ENCODE measurements at places on chromosomes 7 and 10. TPM values are rescaled to one million over a fixed set of nuclear protein-coding genes. Genes with fewer than 3 reads are reported as not detected.

PARP12 gene
- total RNA-seq = 10.4 TPM

OPN4 gene
- not detected for total RNA-seq

DNA sequence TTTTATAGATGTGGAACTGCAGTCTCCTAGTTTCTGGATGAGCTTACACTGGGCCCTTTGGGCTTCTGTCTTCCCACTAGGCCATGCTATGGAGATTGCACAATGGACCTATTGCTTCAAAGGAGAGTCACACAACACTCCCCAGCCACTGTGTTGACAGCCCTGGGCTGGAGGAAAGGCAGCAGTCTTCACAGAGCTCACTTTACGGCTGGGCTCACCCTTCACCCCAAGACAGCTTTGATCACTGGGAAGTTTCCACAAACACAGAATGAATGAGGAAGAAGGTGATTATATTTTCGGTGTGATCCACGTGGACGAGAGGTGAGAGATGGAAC is 92.7 kb upstream of the GDF10 start:
- H3K36me3 ChIP-seq = no peaks in the 10 kb centered on the region
- H3K27me3 ChIP-seq = no peaks in the 10 kb centered on the region
- no peak overlapping the region for H3K27ac ChIP-seq
- no peak overlapping the region for H3K4me3 ChIP-seq
- no peaks in the 10 kb centered on the region for H3K4me1 ChIP-seq

DNA sequence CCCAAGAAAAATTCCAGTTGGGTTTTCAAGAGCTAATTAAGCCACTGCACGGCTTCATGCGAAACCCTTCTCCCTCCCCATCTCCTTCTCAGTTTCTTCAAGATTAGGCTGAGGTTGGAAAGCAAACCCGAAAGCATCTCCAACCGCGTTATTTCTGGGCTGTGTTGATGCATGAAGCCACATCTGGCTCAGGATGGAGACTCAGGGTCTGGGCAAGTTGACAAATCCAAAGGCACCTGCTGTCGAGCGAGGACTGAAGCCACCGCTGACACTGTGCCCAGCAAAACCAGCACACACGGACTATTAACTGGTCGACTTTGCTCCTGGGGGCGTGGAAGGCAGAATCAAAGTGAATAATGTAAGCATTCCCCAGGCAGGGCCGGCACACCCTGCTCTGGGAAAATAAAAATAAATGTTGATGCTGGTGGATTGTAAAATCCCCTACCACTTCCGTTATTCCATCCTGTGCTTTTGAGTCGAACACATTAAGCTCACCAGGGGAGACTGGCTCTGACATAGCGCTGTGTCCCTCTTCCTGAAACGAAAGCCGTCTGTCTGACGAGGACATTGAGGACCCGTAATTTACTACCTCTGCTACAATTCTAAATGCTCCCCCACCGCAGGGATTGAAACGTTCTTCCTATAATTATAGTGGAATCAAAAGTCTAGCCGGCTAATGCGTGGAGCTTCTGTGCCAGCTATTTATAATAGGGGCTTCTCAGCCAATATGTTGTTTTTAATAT is 269.8 kb downstream of the ADARB2 start:
- no peak overlapping the region for H3K4me3 ChIP-seq

CELF2 gene
- total RNA-seq = 94.2 TPM

GPR37 gene
- 32.8 TPM for total RNA-seq

- no peak overlapping the region for H3K27ac ChIP-seq
- H3K4me1 ChIP-seq = peaks cover 15% of the 10 kb centered on the region
- no peak overlapping the region for H3K4me3 ChIP-seq
- no peak for DNase-seq
- H3K27me3 ChIP-seq = no peaks in the 10 kb centered on the region
Observed at GRCh38 chr7:22252016-22252415, 104.9 kb downstream of the RAPGEF5 start.

DNA sequence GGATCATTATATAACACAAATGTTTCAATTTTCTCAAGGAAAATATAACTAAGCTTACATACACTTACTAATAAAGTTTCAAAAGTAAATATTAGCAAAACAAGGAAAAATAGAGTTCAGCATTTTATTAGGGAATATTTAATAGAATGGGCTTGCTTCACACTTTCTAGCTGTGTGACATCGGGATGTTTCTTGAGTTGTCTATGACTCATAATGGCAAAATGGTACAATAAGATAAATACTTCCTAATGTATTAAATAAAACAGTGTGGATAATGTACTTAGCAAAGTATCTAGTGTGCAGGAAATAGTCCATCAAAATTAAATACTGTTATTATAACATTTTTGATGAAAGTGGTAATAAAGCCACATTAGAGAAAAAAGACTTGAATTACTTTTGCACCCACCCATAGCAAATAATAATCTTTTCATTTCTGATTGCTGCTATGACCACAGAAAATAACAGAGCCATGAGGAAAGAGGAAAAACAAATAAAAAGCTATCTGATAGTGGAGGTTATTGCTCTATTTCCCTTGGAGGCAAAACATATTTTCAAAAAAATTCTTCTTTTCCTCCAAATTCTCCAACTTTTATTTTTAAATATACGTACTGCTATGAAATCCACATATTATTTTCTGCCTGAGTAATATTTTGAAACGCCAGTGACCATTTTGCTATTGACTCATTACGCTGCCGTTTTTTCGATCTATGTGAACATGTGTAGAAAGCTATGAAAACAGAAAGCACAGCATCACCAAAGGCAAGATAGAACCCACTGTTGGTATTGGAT is 272.9 kb upstream of the KLF6 start:
- no peak overlapping the region for H3K27ac ChIP-seq
- no peak for DNase-seq
- no peaks in the 10 kb centered on the region for H3K4me1 ChIP-seq

GRCh38 chr7:91876391-91877133 is 3.9 kb downstream of the MTERF1 start:
- H3K4me3 ChIP-seq = no peak overlapping the region
- no peak overlapping the region for H3K27ac ChIP-seq
- no peaks in the 10 kb centered on the region for H3K4me1 ChIP-seq
- no peaks in the 10 kb centered on the region for H3K27me3 ChIP-seq
- no peak for DNase-seq

DNA sequence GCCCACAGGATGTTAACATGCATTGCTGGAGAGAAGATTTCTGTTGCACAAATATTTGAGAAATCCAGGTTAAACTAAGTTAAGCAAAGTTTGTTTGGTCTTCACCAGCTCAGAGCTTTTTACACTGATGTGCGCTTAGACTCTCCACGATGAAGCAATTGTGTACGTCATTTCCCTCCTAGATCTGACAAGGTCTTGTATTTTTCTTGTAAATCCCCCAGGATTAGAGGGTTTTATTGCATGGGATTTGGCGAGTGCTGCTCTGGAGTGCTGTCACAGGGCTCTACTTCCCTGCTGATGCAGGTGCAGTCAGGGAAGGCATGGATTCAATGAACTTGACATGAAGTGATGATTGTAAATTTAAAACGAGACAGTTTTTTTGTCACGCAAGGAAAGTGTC is 173.3 kb downstream of the PDE1C start:
- H3K27ac ChIP-seq = no peak overlapping the region
- peaks cover 5% of the 10 kb centered on the region for H3K4me1 ChIP-seq
- no peaks in the 10 kb centered on the region for H3K36me3 ChIP-seq
- no peaks in the 10 kb centered on the region for H3K27me3 ChIP-seq
- no peak overlapping the region for H3K4me3 ChIP-seq

GNG11 gene
- total RNA-seq = 1.3 TPM

GRCh38 chr10:30029872-30030256 is 29.5 kb downstream of the JCAD start:
- DNase-seq = no peak
- no peak overlapping the region for H3K4me3 ChIP-seq
- H3K4me1 ChIP-seq = peaks cover 18% of the 10 kb centered on the region
- peaks cover 74% of the 10 kb centered on the region for H3K36me3 ChIP-seq

TMEM196 gene
- not detected for total RNA-seq

TMEM176B gene
- total RNA-seq = 0.31 TPM

TMEM229A gene
- total RNA-seq = 2.1 TPM

HOXA10 gene
- not detected for total RNA-seq

- no peak overlapping the region for H3K4me3 ChIP-seq
- DNase-seq = no peak
- H3K4me1 ChIP-seq = no peaks in the 10 kb centered on the region
- H3K27ac ChIP-seq = no peak overlapping the region
- no peaks in the 10 kb centered on the region for H3K36me3 ChIP-seq
- no peaks in the 10 kb centered on the region for H3K27me3 ChIP-seq
Observed at GRCh38 chr10:104117839-104118323, 4.1 kb upstream of the SFR1 start.

GRCh38 chr7:24229481-24230226 is 54.3 kb upstream of the NPY start:
- no peaks in the 10 kb centered on the region for H3K4me1 ChIP-seq
- H3K4me3 ChIP-seq = no peak overlapping the region
- no peaks in the 10 kb centered on the region for H3K27me3 ChIP-seq
- H3K27ac ChIP-seq = no peak overlapping the region
- H3K36me3 ChIP-seq = no peaks in the 10 kb centered on the region
- no peak for DNase-seq

DNA sequence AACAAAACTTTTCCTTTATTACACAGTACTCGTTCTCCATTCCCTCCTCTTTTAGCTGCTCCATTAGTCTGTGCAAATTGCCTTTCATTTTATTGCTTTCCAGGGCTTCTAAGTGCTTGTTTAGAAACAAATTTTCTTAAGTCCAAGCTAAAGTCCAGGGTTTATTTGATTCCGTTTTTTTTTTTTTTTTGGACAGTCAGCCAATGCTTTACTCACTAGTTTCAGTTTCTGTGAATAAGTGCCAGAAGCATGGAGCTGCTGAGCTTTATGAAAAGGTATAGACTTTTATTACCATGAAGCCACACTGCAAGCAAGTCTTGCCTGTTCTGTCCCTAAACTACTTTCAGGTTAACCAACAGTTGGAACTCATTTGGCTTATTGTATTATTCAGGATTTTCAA is 455.0 kb downstream of the GFRA1 start:
- H3K36me3 ChIP-seq = no peaks in the 10 kb centered on the region
- H3K4me1 ChIP-seq = no peaks in the 10 kb centered on the region
- no peak overlapping the region for H3K4me3 ChIP-seq
- no peak for DNase-seq
- H3K27me3 ChIP-seq = no peaks in the 10 kb centered on the region
- no peak overlapping the region for H3K27ac ChIP-seq
